Neural crest cell (in vitro differentiated cells): ENCODE measurements at places on chromosomes 2 and 18.

DNA sequence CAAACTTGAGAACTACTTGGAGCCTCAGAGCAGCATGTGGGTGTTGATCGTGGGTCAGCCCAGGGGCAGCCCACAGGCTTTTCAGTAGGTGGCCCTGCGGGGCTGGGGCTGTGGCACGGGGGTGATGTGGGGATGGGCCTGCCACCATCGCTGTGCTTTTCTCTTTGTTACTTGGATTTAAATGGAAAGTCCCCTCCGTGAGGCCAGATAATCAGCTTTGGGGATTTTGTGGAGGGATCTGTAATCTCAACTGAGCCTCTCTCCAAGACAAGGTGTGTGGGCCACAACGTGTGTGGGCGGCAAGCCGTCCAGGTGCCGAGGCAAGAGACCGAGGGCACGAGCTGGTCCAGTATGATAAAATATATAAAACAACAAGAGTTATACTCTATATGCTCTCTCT lies 16.7 kb downstream of the COLEC11 start:
- DNase-seq, result no peak

DNA sequence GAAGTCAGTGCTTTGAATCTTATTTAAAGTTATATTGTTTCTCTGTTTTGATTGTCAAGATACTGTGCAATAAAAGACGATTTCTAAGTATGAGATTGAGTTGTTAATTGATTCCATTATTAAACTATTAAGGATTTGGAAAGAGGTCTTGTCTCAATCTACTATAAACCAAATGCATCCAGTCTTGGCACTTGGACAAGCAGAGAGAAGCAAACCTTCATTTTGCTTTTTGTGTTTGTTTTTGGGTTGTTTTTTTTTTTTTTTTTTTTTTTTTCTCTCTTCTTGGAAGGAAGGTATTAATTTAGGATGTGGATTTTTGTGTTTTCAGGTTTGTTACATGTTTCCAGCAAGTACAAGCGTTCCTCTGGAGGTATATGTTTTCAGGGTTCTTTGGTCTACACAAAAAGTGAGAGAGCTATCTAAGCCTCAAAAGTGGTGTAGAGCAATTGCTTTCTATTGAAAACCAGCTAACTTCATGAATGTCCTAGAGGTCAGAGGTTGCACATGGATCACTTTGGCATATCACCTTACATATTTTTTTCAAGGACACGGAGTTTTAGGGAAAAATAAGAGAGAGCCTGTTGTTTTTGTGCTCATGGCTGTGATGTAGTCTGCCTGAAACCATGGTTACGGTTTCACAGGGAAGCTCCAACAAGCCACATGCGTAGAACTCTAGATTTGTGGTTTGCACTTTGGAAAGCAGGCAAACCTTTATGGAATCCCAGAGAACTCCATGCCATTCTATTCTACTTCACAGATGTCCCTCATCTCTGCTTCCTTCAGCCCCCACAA lies 1.8 kb downstream of the PRKCE start:
- DNase-seq, result no peak

GRCh38 chr18:79129120-79129519 lies 59.9 kb downstream of the ATP9B start:
- no peak for DNase-seq

- DNase-seq, result no peak
Measured at GRCh38 chr2:95005726-95006125, 19.8 kb upstream of the MAL start.

DNA sequence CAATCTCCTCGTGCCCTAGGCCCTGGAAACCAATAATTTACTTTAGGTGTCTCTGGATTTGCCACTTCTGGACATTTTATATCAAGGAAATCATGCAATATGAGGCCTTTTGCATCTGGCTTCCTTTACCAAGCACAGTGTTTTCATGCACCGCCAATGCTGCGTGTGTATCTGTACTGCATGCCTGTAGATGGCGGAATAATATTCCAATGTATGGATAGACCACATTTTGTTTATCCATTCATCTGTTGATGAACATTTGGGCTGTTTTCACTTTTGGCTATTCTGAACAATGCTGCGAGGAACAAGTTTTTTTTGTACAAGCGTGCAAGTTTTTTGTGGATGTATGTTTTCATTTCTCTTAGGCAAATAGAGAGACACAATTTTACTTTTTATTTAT lies 18.9 kb downstream of the HPCAL1 start:
- no peak for DNase-seq

DNA sequence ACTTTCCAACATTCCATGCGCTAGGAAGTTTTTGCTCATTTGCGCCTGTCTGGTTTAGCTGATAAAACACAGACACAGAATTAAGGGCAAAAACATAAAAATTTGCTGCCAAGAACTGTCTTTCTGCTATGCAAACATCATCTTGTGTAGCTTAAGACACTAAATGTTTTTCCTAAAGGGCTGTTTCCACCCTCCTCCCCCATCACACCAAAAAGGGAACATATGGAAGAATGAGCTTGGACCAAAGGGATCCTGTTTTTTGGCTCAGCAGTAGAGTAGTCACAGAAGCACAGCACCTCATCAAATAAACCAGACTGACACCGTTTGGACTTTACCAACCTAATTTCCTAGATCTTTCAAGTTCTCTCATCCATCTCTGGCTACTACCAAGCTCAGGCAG lies 210.1 kb downstream of the ZNF521 start:
- DNase-seq, result no peak

DNA sequence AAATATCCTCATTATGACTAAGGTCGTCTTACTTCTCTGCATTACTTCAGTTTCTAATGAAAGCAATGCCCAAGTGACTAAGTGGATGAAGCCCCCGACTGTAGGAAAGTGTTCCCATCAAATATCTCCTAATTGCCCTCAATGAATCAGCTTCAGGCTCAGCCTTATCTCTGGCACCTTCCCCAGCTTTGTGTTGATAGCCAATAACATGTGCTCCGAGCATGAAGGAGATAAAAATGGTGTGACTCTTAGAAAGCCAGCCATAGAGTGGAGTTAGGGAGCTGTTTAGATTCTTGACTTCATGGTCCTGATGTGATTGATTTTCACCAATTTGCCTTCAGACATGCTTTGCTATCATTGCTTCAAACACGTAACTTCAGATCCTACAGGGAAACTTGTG lies 339.2 kb upstream of the NRP2 start:
- no peak for DNase-seq

DNA sequence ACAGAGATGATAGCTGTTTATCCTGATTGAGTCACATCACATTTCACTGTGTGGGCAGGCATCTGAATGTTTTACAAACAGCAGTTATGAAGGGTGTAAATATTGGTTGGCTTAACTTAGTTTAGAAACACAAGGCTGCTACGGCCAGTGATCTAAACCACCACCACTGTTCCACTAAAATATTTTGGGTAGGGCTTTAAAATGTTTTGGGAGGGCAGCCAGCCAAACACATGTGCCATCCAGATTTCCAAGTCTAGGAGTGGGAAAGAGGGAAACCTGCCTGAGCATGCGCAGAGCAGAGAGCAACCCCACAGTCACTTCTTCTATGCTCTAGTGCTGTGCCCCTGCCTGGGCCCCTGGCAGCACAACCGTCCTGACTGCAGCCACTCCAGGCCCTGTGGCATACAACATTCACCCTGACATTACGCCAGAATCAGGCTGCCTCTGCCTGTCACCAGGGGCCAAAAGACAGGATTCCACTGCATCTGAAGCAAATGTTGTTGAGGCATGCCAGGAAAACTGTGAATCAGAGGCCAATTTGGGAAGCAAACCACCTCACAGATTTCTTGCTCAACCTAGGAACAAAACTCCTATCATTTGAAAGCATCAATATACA lies 74.8 kb upstream of the COL5A2 start:
- no peak for DNase-seq

- no peak for DNase-seq
Measured at GRCh38 chr2:187483537-187483936, 35.5 kb upstream of the CALCRL start.

DNA sequence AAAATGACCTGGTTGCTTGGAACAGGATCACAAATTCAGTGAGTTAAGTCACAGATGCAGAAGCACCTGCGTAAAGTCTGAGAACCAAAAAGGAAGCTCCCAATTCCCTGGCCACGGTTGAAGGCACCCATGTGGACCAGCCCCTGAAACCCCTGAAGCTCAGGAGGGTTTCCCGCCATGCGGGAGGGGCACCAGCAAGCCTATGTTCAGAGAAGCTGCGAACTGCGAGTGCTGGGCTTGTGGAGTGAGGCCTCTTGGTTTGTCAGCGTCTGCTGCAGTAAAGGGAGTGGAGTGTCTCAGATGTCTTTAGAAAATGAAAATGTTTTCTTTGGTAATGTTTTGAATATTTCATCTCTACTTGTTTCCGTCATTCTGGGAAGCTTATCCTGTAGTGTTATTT lies 16.1 kb upstream of the ACKR3 start:
- DNase-seq, result no peak

GRCh38 chr2:143382573-143382972 lies 253.4 kb downstream of the ARHGAP15 start:
- no peak for DNase-seq

GRCh38 chr2:28152585-28153280 lies 239.9 kb upstream of the FOSL2 start:
- DNase-seq, result no peak

DNA sequence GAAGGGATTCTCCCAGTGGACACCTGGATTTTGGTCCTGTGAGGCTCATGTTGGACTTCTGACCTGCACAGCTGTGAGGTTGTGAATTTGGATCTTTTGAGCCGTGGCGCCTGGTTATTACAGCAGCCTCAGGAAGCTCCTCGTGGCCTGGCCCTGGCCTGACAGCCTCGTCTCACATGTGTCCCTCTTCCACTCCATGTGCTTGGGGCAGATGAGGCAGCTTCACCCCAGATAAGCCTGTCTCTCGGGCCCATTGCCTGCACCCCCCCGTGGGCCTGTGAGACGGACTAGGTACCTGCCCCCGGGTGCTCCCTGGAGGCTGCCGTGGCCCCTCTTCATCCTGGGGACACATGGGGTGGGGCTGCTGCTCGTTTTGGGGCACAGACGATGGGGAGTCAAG lies 51.2 kb downstream of the CTDP1 start:
- no peak for DNase-seq

DNA sequence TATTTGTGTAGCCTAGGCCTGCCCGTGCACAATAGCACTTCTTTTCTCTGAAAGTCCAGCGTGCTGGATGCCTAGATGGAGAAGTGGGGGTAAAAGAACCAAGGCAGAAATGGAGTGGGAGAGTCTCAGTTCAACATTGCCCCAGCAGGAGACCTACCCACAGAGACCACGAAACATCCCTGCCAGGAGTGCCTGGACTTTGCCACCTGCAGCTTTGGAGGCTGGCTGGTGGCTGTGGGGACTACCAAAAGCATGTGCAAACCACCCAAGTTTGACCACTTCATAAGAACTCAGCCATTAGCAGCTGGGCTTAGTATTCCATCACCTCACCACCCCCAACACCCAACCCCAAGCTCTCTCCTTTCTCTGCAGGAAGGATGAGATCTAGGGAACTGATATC lies 416.9 kb upstream of the ID2 start:
- no peak for DNase-seq

GRCh38 chr2:181308766-181309515 lies 148.2 kb upstream of the ITGA4 start:
- DNase-seq, result no peak

DNA sequence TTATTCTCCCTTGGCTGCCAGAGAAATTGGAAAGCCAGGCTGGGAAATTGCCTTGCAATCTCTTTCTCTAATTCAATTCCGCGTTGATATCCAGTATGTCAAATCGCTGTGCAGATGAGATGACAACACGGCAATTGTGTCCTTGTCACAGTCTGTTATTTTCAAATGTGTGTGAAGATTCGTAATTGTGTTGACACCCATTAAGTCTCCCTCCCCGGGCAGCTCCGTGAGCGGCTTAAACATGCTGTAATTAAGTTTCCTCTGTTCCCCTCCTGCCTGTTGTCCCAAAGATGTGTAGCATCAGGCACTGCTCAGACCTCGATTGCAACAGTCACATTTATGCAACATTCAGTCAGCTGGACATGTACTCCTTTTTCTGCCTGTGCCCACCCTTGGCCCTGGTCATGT lies 209.5 kb downstream of the LPIN1 start:
- DNase-seq, result no peak

DNA sequence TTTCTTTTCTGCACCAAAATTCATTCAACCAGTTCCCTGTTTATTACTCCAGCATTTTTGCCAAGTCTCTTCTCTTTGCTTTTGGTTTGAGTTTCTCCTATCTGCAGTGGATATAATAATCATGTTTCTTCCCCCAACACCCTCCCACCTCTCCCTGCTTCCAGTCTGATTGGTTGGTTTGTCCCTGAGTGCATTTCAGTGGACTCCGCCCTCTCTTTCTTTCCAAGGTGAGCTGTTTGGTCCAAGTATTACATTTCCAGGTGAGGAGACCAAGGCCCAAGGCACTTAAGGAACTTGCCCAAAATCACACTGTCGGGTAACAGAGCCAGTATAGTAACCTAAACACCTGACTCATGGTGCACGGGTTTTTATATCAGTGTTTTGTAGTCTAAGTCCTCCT lies 17.7 kb downstream of the MRO start:
- no peak for DNase-seq

DNA sequence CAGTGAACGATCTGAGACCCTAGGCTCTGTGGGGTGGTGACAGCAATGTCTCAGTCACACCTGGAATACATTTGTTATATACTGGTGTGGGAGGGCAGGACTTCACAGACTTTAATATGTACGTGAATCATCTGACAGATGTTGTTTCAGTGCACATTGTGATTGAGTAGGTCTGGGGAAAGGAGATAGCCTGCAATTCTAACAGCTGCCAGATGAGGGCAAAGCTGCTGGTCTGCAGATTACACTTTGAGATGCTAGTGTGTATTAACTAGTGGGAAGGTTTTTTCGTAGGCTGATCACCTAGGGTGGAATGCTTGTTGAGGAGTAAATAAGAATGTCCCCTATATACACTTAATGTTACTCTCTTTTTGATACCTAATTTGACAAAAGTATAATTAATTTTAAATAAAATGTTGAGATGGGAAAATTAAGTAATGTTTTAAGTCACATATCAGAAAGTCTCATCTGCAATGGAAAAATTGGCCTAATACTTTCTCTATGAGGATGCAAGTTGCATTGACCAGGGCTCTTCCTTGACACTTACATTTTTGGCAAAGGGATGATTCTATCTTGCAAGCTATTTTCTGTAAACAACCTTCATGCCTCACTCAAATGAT lies 496.9 kb upstream of the HNMT start:
- DNase-seq, result peak; percentile 45

- no peak for DNase-seq
Measured at GRCh38 chr18:28512357-28512756, 335.4 kb upstream of the CDH2 start.

- DNase-seq, result no peak
Measured at GRCh38 chr2:15673919-15674636, 82.4 kb downstream of the DDX1 start.

DNA sequence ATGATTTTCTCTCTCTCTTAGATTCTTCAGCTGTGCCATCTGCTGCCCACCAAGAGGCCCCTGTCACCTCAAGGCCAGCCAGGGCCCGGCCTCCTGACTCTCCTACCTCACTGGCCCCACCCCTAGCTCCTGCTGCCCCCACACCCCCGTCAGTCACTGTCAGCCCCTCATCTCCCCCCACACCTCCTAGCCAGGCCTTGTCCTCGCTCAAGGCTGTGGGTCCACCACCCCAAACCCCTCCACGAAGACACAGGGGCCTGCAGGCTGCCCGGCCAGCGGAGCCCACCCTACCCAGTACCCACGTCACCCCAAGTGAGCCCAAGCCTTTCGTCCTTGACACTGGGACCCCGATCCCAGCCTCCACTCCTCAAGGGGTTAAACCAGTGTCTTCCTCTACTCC lies 9.4 kb upstream of the GMPPA start:
- DNase-seq, result no peak

GRCh38 chr2:8729939-8730338 lies 48.1 kb downstream of the ID2 start:
- DNase-seq, result no peak

GRCh38 chr2:85906748-85907147 lies 18.0 kb upstream of the ST3GAL5 start:
- DNase-seq, result no peak

- no peak for DNase-seq
Measured at GRCh38 chr2:232831496-232831895, 38.6 kb upstream of the SNORC start.
